ENCODE measurements at places on chromosomes 1 and 21. TPM values are rescaled to one million over a fixed set of nuclear protein-coding genes. Genes with fewer than 3 reads are reported as not detected.

Gene APOBEC4
- not detected for total RNA-seq

Gene PEA15
- total RNA-seq: 44.6 TPM

Gene S100A2
- total RNA-seq: 1.1 TPM

Gene ATP6V1G3
- total RNA-seq: not detected

Gene RAD54L
- 4.6 TPM for total RNA-seq

Gene CDC7
- total RNA-seq: 9.9 TPM

Gene LIN9
- 7.1 TPM for total RNA-seq

Gene BEST4
- 0.88 TPM for total RNA-seq

DNA sequence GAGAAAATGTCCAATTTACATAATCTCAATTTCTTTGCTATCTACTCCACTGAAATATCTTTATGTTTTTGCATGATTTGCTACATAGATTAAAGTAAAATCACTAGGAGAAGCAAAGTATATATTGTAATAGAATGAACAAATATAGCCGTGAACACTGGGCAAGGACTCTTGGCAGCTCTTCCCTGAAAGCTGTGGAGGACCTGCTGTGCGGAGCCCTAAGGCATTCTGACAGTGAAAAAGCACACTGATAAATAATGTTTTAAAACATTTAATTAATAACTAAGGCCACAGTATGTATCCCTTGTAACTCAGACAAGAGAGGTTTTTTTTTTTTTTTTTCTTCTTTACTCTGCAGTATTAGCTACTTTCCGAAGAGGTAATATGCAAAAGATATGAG, 256.1 kb upstream of the DPYD start:
- no peaks in the 10 kb centered on the region for H3K36me3 ChIP-seq
- H3K27ac ChIP-seq: no peak overlapping the region
- no peaks in the 10 kb centered on the region for H3K4me1 ChIP-seq

DNA sequence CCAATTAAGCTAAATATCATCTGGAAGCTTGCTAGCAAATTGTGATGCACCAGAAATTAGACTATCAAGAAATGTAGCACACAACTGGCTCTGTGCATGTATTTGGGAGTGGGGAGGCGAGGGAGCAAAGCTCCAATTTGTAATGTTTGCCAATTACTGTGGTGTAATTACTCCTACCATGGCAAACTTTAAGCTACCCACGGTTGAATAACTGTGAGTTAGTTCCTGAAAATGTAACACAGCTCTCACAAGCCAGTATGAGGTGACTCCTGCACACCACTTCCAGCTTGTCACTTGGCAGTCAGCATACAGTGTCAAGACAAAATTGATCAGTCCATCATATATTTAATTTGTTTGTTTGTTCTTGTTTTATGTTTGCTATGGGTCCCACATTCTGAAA, 141.2 kb downstream of the TM2D1 start:
- no peak overlapping the region for H3K27ac ChIP-seq
- peaks cover 3% of the 10 kb centered on the region for H3K36me3 ChIP-seq
- no peak overlapping the region for H3K4me3 ChIP-seq
- H3K27me3 ChIP-seq: peaks cover 2% of the 10 kb centered on the region
- no peak for DNase-seq

GRCh38 chr1:234774971-234775370, 165.0 kb upstream of the IRF2BP2 start:
- peaks cover 23% of the 10 kb centered on the region for H3K4me1 ChIP-seq
- no peak overlapping the region for H3K27ac ChIP-seq
- no peaks in the 10 kb centered on the region for H3K36me3 ChIP-seq
- H3K4me3 ChIP-seq: no peak overlapping the region

DNA sequence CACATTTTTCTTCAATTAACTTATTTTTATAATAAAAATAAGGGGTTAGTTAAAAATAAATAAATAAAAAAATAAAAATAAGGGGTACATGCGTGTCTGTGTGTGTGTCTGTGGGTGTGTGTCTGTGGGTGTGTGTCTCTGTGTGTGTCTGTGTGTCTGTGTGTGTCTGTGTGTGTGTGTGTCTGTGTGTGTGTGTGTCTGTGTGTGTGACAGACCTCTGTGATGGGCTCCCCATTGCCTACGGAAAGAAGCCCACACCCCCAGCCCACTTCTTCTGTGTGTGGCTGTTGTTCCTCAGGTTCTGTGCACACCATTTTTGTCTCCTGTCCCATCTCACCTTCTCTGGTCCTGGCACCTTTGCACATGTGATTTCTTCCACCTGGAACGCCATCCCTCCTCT, 9.9 kb downstream of the PHLDA3 start:
- H3K27me3 ChIP-seq: no peaks in the 10 kb centered on the region
- H3K4me1 ChIP-seq: peaks cover 8% of the 10 kb centered on the region
- no peak overlapping the region for H3K4me3 ChIP-seq
- DNase-seq: no peak

DNA sequence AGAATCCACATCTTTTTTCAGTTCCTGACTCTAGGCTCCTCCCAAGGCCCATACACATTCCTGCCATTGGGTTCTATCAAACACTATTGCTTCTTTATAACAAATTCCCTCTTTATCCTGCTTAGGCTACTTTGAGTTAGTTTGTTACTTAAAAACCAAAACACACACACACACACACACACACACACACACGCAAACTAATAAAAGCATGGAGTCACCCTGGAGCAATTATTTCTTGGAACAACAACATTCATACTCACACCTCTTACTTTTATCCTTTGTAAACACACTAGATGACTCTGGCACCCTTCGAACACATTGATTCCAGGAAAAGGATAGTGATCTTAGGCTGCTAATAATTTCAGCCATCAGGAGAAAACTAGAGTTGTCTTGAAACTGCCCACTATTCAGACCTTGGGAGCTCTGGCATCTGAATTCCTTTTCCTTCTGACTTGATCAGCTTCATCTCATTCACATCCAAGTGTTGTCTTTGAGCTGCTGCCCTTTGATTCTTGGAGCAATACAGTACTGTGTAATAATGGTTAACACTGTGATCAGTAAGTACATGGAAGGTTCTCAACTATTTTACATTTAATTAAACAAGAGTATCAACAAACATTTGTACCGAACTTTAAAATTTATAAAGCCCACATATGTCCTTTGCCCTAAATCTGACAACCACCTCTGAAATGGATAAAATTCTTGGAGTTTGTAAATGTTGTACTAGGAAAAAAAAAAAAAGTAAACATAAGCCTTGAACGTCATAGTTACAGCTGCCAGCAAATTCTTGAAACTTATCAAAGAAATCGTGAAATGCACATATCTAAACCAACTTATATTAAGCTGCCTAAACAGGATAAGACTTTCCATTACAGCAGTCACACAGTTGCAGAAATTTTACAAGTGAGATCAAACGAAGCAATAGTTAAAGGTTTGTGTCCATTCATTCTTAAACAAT, 2.8 kb upstream of the SEC22B start:
- peaks cover 21% of the 10 kb centered on the region for H3K4me1 ChIP-seq
- H3K36me3 ChIP-seq: no peaks in the 10 kb centered on the region
- no peak for DNase-seq
- H3K27me3 ChIP-seq: peaks cover 4% of the 10 kb centered on the region
- H3K4me3 ChIP-seq: peak overlapping the region; percentile 82

- peaks cover 2% of the 10 kb centered on the region for H3K4me1 ChIP-seq
- H3K27me3 ChIP-seq: no peaks in the 10 kb centered on the region
- H3K27ac ChIP-seq: no peak overlapping the region
- no peak overlapping the region for H3K4me3 ChIP-seq
These were observed 2.9 kb downstream of the MPL start for GRCh38 chr1:43340559-43340958.

GRCh38 chr1:54980528-54981241, at the start of gene TMEM61:
TSS of gene TMEM61 (plus strand) at chr1:54980628. CDS start at chr1:54981066, 438 bp downstream.
- DNase-seq: no peak
- no peak within 1 kb of the TSS for H3K27ac ChIP-seq
- H3K4me3 ChIP-seq: peak within 1 kb of the TSS; percentile 67
- H3K36me3 ChIP-seq: no peaks in the 10 kb centered on the region

GRCh38 chr1:211538287-211538686, 40.7 kb downstream of the SLC30A1 start:
- DNase-seq: no peak
- H3K27me3 ChIP-seq: peaks cover 5% of the 10 kb centered on the region
- H3K27ac ChIP-seq: no peak overlapping the region

DNA sequence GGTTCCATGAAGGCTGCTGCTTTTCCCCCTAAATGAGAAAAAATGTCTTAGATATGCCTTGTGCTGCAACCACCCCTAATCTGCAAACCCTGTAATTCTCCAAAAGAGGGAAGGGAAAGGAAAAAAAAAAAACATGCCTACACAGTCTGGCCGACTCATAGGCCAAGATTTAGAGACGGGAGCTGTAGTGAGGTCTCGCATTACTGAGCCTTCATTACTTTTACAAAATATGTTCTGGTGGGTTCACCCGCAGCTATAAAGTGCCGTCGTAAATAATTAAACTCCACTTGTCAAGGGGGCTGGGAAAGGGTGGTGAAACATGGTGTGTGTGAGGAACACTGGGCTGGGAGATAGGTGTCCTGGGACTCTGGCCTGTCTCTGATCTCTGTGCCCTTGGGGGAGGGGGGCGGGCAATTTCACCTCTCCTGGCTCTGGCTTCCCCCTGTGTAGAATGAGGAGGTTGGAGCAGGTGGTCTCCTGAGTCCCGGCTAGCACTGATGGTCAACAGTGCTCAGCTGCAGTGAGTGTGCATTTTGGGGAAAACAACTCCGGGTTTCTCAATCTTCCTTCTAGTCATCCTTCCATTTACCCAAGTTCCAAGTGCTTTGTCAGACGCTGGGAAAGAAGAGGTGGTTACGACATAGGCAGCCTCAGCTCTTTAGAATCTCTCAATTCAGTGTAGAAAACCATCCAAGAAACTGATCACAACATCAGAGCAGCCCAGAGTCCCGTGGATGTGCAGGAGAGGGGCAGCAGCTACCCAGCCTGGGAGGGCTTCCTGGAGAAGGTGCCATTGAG, 82.3 kb downstream of the ACTL8 start:
- DNase-seq: no peak
- no peak overlapping the region for H3K4me3 ChIP-seq
- peaks cover 10% of the 10 kb centered on the region for H3K4me1 ChIP-seq
- peaks cover 3% of the 10 kb centered on the region for H3K27me3 ChIP-seq

GRCh38 chr1:173562813-173563212, 40.1 kb downstream of the SLC9C2 start:
- H3K27me3 ChIP-seq: peaks cover 2% of the 10 kb centered on the region
- no peaks in the 10 kb centered on the region for H3K36me3 ChIP-seq
- no peak overlapping the region for H3K4me3 ChIP-seq
- H3K4me1 ChIP-seq: peaks cover 4% of the 10 kb centered on the region
- no peak for DNase-seq

GRCh38 chr1:201048521-201048920, 25.0 kb upstream of the KIF21B start:
- no peak for DNase-seq
- no peak overlapping the region for H3K27ac ChIP-seq
- H3K27me3 ChIP-seq: peaks cover 4% of the 10 kb centered on the region
- H3K36me3 ChIP-seq: no peaks in the 10 kb centered on the region
- peaks cover 2% of the 10 kb centered on the region for H3K4me1 ChIP-seq

DNA sequence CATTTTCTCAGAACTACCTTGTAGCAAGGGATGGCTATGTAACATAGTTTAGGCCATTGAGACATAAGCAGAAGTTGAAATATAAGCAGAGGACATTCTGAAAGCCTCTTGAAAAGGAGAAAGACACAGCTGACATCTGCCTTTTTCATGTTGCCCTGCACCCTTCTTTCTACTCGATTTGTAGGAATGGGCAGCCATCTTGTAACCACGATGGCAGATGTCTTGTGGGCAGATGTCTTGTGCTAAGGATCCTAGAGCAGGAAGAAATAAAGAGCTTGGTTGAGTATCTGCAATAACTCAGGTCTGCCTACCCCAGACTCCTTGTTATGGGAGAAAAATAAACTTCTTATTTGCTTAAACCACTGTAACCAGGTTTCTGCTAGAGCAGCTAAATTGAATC, 351.0 kb downstream of the PDE4B start:
- peaks cover 10% of the 10 kb centered on the region for H3K4me1 ChIP-seq
- H3K36me3 ChIP-seq: no peaks in the 10 kb centered on the region
- H3K27ac ChIP-seq: no peak overlapping the region
- DNase-seq: no peak
- H3K4me3 ChIP-seq: no peak overlapping the region
- no peaks in the 10 kb centered on the region for H3K27me3 ChIP-seq
